ENCODE measurements at places on chromosomes 7 and 10.
A peak's percentile ranks its signal among the peaks of the same experiment; 100 is the strongest.

GRCh38 chr7:132446666-132447278 lies 129.5 kb downstream of the PLXNA4 start:
- no peak for DNase-seq

DNA sequence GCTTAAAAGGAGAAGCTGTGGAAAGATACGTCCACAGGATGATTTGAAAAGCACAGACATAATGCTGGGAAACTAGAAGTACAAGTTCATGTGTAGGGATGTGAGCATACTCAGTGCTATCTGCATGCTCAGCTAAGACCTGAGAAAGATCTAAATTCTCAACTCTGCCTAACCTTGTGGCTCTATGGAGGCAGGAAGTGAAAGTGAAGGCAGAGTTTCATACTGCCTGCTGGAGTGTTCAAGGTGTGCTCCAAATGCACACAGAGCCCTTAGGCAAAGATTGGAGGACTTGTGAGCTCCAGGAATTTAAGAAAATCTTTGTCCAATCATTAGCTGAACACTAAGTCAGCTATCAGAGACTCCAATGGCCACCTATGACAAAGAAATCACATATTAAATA lies 190.9 kb downstream of the RNLS start:
- peak; percentile 80 for DNase-seq

DNA sequence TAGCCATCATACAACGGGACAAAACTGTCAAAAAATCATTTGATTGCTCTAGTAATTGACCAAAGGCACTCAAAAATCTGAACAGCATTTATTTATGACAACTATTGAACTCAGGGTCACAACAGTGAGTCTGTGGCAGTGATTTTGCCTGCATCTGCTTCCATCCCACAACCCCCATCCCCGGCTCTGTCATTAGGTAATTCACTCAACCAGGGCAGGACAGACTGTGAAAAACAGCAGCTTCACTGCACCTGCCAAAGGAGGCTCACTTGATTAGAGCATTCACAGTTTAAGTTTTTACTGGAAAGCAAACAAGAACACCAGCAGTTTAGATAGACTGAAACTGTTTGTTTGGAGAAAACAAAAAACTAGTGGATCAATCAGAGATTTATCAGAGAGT lies 22.2 kb downstream of the NRCAM start:
- DNase-seq, result no peak

DNA sequence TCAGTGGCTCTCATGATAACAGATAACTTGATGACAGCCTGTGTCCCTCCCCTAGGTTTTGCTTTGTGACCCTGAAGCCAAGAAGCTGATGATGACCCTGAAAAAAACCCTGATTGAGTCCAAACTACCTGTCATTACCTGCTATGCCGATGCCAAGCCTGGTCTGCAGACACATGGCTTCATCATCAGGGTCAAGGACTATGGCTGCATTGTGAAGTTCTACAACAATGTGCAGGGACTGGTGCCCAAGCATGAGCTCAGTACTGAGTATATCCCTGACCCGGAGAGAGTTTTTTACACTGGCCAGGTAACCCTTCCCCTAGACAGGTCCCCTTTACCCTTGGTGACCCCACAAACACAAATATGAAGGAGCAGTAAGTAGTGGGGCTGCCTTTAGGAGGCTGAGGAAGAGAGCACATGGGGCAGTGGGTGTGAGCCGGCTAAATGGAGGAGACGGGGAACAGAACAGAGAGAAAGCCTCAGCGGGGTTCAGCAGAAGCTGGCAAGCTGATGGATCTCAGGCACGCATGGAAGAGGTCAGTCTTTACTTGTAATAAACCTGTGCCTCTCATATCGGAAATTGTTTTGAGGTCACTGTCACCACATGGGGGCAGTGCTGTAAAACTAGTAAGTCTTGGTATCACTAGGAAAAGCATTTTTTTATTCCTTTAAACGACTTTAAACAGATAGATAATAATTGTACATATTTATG lies 20.2 kb downstream of the PDCD11 start:
- peak; percentile 79 for DNase-seq

DNA sequence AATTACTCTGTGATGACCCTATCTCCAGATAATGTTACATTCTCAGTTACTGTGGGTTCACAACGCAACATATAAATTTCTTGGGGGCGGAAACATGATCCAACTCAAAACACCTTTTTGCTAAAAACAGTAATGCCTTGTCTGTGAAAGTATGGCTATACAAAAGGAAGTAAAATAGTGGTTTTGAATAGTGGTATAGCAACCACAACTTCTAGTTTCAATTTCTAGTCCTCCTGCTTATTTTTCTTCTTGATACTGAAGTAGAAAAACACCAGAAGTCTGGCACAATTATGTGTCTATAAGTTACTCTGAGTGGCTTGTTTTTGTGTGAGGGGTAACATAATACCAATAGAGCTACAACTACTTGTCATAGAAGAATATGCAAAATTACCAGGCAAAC lies 21.5 kb upstream of the ZNF800 start:
- DNase-seq, result peak; percentile 22

GRCh38 chr10:125003901-125004467 lies 62.1 kb downstream of the ZRANB1 start:
- DNase-seq, result no peak

DNA sequence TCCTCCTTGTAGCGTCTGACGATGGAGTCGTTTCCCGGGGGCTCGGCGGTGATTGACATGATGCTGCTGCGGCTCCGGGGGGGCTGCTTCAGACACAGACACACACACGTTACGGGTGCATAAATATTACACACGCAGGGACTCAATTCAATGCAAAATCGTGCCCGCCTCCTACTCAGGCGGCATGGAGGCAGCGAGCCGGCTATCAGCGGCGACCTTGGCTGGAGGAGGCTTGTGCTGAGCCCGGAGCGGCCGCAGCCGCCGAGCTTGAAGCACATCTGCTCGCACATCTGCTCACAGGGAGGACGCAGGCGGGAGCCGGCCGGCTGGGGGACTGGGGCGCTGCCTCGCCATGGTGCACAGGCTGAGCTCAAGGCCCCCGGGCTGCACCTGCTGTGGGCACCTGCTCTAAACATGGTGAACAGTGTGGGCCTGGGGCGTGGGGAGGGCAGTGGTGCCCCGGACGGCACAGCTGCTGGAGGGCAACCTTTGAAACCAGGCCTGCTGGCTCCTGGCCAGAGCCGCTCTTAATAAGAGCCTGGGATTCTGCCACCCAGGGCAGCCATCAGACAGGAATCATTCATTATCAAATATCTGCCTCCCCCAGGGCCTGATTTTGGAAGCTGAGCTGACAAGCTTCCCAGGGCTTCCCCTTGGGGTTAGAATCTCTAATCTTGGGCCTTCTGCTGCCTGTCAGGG lies 84.7 kb upstream of the GNA12 start:
- DNase-seq, result no peak

- no peak for DNase-seq
Measured at GRCh38 chr7:141568227-141568626, 17.0 kb downstream of the AGK start.

DNA sequence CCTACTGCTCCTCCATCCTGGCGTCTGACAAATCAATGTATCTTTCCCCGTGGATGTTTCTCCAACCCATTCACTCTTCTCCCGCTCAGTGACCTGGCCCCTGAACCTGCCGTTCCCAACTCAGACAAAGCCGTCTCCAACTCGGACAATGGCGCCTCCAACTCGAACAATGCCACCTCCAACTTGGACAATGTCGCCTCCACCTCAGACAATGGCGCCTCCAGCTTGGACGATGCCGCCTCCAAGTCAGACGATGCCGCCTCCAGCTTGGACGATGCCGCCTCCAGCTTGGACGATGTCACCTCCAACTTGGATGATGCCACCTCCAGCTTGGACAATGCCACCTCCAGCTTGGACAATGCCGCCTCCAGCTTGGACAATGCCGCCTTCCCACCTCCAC lies 608.6 kb downstream of the DNAJB6 start:
- no peak for DNase-seq

- DNase-seq, result no peak
Measured at GRCh38 chr7:100895956-100896731, 456 bp upstream of the ACHE start.

DNA sequence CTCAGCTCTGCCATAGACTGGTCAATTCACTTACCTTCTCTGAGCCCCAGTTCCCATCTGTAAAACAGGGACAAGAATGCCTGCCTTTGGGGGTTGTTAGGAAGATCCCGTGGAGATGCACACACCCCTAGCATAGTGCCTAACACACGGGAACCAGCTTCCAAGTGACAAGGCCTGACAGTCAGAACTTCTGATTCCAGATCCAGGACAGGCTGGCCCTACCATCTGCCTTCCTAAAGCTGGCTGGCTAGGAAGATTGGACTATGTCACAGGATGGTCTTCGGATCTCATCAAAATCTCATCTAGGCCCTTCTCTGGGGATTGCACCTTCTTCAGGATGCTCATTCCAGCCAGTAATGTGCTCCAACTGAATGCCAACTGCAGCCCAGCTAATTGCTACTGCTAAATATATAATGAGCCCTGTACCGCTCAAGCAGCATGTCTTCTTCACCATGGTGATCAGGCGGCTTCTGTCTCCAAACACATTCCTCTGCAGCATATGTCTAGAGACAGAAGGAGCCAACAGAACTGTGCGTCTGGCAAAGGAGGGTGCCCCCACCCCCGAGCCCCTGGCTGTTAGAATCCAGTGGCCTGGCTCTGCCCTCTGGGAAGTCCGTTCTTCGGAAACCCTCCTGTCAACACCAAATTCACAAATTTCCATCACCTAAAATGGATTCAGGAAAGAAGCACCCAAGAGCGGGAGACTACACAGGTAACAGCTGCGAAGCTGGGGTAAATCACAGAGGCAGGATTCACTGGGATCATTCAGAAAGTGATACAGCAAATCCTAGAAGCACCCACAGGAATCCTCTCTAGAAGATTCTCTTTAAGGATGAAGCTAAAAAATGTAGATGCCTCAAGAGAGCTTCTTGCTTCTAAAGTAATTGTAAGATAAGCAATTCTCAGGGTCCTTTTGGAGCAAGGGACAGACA lies 142.1 kb upstream of the EEPD1 start:
- no peak for DNase-seq
